SHP77 treated with DMSO at 0.1 percent for 48 hours (cell line): ENCODE measurements at places on chromosomes 12 and 14.

GRCh38 chr14:92106143-92106926 lies at the start of gene ATXN3:
ATXN3 (minus strand) TSS chr14:92106582; CDS start chr14:92106552, 30 bp downstream.
- DNase-seq = peak; percentile 92

DNA sequence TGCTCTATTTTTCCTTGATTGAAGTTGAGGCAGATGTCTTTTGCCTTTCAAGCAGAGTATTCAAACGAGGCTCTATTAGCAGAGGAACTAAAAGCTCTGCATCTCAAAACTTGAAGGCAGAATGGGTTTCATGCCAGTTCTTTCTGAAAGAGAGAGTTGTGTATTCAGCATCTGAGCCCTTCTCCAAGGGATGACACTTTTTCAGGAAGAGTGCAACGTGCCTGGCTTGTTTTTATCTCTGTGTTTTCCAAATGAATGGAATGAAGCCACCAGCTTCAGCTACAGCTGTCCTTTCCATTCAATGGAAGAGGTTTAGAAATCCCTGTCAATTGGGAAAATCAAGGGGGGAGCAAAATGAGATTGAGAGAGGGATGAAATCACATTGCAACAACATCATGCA lies 14.6 kb downstream of the BEST3 start:
- DNase-seq = no peak

- no peak for DNase-seq
Observed at GRCh38 chr12:102480406-102480805, at the start of gene IGF1. IGF1 (minus strand) TSS chr12:102480563; CDS start chr12:102480381, 182 bp downstream.

GRCh38 chr14:31449971-31450610 lies 7.2 kb downstream of the DTD2 start:
- DNase-seq = peak; percentile 18

DNA sequence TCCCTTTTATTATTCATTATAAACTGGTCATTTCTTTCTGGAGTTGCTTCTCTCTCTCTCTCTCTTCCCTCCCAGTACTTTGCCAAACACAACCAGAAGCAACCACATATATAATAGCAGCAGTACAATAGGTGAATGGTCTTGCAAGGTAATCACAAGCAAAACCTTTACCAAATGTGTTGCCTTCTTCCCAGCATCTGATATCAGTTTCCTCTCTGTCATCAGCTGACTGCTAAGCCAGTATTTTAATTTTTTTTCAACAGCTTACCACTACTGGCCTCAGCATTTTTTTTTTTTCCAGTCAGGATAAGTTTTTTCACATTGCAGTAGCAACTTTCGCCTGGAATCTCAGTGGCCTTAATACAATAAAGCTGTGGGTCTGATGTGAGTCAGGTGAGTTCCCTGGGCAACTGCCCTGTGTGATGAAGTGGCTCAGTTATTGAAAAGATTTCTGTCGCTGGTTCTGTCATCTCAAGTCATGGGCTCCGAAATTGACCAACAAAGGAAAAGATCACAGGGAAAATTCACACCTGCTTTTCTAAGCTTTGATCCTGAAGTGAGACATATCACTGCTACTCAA lies 282.5 kb upstream of the AMIGO2 start:
- DNase-seq = no peak

DNA sequence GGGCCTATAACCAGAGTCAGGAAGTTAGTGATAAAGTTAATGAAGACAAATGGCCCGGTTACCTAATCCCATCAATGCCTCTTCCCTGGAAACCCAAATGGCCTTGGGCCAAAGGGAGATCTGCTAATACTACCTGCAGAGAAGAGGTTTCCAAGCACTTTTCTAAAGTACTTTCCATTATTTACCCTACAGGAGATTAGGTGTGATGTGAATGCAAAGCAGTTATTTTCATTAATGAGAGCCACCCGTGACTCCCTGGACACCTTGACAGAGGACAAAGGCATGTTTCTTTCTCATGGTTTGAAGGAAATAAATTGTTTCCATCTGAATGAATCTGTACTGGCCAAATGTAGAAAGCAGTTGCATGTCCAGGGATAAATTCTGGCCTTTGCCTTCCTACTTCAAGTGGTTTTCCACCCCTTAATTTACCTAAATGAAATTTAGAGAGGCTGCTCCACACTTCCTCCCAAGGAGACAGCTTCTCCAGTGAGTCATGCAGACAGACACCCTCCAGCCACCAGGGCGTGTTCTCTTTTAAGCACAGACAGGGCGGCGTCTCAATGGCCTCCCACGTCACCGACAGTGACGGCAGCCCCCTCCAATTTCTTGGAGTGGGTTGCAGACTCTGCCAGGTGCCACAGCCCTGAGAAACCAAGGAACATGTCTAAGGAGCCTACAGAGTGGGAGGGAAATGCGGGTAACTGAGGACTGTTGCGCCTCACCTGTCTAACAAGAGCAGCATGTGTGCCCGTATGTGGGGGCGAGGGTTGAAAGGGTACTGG lies 43.9 kb upstream of the GNPNAT1 start:
- DNase-seq = no peak

- DNase-seq = no peak
Observed at GRCh38 chr14:102523569-102524450, 14.2 kb upstream of the ANKRD9 start.

DNA sequence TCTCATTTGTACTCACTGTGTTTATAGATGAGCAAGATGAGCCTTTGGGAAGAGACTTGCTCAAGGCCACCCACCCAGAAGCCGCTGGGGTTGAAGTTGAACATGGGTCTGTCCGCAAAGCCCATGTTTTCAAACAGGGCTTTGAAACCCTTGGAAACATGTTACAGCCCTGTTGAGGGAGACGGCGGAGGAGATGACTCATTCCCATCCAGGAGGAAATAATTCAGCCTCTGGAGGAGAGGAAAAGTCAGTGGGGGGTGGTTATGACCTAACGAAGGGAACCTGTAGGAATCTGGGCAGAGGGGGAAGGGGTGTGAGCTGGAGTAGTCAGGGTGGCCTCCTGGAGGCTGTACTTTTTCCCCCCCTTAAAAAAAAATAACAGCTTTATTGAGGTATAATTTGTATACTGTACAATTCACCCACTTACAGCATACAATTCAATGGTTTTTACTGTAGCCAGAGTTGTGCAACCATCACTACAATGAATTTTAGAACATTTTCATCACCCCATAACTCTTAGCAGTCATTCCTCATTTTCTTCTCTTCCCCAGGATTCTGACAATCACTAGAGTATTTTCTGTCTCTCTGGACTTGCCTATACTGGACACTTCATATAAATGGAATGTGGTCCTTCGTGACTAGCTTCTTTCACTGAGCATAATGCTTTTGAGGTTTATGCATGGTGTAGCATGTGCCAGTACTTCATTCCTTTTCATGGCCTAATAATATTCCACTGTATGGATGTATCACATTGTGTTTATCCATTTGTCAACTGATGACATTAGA lies 1.9 kb upstream of the RIN3 start:
- DNase-seq = no peak

GRCh38 chr14:50545618-50546017 lies 13.2 kb upstream of the MAP4K5 start:
- peak; percentile 18 for DNase-seq

DNA sequence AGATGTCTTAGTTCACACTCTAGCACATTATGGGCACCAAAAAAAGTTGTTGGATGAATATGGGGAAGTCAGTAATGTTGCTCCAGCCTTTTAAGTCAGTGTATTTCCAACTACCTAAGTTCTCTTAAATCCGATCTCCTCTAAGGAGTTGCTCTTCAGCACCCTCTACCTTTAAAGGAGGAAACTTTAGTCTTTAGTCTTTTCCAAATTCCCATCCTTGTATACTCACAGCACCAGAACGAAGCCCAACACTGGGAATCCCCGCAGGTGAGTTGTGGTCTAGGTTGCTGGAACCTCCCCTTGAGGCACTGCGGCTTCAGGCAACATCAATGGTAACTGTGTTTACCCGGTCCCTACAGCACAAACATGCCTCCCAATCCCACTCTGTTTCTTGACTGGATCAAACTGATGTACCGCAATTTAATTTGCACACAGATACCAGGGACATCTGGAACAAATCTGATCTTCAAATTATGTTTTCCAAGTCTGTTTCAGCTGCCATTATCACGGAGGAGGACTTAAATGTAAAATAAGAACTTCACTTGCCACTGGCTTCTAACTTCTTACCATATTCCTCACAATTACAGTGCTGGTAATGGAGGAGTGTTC lies 179.0 kb downstream of the FOXN3 start:
- DNase-seq = no peak

DNA sequence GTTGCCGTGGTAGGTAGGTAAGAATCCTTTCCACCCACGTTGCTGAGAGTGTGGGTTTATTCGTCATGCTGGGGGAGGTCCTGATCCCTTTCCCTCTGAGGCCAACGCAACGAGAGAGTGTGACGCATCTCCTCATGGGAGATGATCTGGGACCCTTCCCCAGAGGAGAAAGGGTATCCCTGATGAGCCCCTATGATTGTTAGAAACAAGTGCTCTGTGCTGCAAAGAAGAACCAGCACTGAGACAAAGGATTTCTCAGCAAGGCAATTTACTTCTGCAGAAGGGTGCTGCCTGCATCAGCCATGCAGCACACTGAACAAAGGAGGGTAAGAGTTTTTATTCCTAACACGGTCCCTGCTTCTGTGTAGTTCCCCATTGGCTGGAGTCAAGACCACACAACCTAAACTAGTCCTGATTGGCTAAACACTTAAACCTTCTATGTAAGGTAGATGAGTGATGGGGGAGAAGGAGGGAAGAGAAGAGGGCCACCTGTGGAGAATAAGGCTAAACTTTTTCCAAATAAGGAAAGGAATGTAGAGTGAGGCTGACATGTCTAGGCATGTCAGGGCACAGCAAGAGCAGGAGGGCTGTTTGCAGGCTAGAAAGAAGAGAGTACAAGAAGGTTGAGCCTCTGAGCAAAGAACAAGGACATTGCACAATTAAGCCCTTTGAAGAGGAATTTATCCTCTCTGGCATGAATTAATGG lies 21.3 kb downstream of the CLEC2A start:
- no peak for DNase-seq

DNA sequence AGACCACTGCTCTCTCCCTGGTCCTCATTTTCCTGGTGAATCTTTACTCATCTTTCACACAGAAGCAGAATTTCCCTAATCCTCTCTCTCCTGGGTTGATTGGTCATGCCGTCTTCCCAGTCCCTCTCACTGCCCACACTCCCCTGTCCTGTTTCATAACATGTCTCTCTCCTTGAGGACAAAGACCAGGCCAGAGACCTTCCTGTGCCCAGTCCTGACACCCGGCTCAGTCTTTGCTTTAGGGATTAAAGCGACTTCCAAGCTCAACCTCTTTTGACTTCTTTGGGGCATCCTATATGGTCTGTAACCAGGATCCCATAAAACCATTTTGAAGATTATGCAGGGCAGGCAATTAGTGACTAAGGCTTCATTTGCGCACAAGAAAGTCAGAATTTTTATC lies 105.5 kb downstream of the BCL11B start:
- DNase-seq = no peak

- DNase-seq = no peak
Observed at GRCh38 chr12:32494656-32495055, 95.3 kb downstream of the FGD4 start.

DNA sequence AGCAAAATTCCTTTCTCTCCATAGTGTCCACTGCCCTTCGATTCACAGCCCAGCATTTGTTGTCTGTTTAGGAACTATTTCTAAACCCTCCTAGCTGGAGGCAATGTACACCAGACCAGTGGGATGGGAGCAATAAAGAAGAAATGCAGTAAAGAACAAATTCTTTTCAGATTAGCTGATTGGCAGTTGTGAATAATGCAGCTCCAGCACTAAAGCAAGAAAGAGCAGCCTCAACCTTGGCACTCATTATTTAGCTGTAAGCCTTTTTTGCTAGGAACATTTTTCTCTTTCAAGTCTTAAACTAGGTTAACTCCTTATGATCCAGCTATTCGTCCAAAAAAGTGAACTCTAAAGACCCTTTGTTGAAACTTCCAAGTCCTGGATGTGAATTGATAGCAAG lies 580.5 kb upstream of the STXBP6 start:
- DNase-seq = no peak

DNA sequence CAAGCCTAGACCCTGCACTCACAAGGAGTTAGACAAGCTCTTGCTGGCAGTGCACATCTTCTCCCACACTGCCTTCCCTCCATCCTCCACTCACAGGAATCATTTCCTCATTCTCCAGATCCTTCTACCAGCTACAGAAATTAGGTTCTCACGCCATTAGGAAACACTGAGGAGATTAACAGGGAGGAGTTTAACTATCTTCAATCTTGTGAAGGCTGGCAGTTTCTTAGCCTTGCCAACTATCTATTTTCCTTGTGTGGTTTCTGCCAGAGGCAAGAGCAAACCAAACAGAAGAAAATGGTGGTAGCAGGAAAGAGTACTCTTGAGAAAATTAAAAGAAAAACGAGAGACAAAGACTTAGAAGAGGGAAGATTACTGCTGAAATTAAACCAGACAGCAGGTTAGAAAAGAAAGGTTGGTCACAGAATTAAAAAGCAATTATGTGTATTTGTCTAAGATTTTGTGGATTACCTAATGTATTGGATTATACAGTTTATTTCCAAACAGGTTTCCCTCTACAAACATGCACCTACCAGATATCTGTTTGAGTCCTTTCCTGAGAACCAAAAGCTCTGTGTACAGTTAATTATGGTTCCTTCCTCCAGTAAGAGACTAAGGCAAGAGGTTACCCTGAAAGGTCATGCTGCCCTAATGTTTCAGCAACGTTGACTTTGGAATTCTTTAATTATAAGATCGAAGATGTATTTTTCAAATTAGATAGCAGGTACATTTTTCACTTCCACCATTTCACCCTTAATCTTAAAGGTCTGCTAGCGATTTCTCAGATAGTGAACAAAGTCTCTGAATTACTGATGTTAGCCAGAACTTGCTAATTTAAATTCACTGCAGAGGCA lies 5.0 kb downstream of the RERG start:
- DNase-seq = no peak

- no peak for DNase-seq
Observed at GRCh38 chr12:25617991-25618390, 64.9 kb upstream of the LMNTD1 start.

DNA sequence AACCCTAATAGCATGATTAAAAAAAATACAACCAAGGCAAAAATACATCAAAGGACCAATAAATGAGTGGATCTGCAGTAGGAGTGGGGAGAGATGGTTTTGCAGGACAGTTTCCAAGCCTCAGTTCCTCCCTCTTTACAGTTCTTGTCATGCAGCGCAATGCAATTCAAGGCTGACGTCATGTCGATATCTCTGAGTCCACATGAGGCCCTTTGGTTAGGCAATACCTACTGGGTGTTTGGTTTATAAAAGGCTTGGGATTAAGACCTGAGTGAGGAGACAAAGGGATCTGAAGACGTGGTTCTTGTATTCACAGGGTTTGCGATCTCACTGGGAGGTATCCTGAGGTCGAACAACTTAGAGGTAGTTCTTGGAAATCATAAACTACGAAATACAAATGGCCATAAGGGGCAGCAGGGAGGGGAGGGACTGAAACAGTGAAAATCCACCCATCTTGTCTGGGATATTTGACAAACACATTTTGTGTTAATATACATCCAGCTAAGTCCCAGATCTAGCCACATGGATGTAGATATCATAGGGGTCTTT lies 441.0 kb downstream of the FUT8 start:
- no peak for DNase-seq
